ENCODE measurements at places on chromosomes 5 and 9. TPM values are rescaled to one million over a fixed set of nuclear protein-coding genes. Genes with fewer than 3 reads are reported as not detected.

DNA sequence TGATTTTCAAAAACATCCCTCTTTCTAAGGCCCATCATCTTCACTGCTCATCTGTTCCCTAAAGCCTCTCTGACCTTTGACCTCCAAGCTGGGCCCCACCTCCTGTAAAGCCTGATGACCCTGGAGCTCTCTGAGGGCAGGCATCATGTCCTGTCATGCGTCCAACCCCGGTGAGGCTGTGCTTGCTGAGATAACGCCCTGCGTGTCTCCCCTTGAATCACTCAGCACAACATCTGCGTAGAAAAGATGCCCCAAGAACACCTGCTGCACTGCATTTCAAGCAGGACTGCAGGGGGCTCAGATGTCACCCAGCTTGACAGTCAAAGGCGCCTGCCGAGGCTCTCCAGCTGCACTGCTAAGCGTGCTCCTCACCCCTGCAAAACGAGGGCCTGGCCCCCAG lies 78.0 kb downstream of the OTULIN start:
- no peaks in the 10 kb centered on the region for H3K27me3 ChIP-seq
- H3K36me3 ChIP-seq, result no peaks in the 10 kb centered on the region
- H3K27ac ChIP-seq, result peak overlapping the region; percentile 50
- peaks cover 37% of the 10 kb centered on the region for H3K4me1 ChIP-seq
- no peak for DNase-seq

GRCh38 chr5:95075111-95075510 lies 209.8 kb downstream of the MCTP1 start:
- H3K4me3 ChIP-seq, result no peak overlapping the region
- H3K27me3 ChIP-seq, result no peaks in the 10 kb centered on the region
- no peak for DNase-seq
- peaks cover 7% of the 10 kb centered on the region for H3K4me1 ChIP-seq
- no peak overlapping the region for H3K27ac ChIP-seq

- no peaks in the 10 kb centered on the region for H3K27me3 ChIP-seq
- no peak for DNase-seq
- peak overlapping the region; percentile 89 for H3K4me3 ChIP-seq
Observed at GRCh38 chr9:35757226-35757891, 3.3 kb upstream of the MSMP start.

DNA sequence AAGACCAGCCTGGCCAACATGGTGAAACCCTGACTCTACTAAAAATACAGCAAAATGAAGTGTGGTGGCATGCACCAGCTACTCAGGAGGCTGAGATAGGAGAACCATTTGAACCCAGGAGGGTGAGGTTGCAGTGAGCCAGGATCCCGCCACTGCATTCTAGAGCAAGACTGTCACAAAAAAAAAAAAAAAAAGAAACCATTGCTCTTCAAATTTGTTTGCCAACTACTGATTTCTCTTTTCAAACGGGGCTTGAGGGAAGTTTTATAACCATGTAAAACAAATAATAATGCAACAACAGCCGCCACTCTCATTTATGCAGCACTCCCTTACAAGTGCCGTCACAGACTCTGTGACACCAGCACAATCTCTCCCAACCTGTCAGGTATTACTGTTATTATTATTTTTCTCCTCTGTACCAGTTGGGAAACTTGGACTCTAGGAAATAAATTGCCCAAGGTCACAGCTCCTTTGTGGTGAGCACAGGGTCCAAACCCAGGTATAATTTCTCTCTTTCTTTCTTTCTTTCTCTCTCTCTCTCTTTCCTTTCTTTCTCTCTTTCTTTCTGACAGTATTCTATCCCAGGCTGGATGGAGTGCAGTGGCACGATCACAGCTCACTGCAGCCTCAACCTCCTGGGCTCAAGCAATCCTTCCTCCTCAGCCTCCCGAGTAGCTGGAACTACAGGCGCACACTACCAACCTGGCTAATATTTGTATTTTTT lies 25.4 kb downstream of the SERINC5 start:
- peak overlapping the region; percentile 95 for H3K27ac ChIP-seq
- H3K36me3 ChIP-seq, result peaks cover 5% of the 10 kb centered on the region
- H3K27me3 ChIP-seq, result no peaks in the 10 kb centered on the region
- no peak overlapping the region for H3K4me3 ChIP-seq

DNA sequence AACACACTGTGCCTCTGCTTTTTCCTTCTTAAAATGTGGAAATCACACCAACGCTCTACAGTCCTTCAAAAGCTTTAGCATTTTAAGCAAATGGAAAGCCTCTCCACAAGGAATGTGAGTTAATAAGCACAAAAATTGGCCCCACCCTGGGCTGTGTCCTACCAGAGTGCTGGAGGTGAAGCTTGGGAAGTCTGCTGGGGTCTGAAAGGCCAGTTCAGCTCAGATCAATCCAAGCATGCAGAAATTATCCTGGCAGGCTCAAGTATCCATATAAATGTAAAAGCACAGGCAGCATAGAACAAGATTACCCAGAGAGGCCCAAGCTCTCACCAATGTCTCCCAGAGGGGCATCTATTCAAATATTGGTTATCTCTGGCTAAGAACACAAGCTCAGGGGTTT lies 98.5 kb downstream of the ESM1 start:
- no peak overlapping the region for H3K27ac ChIP-seq
- H3K27me3 ChIP-seq, result peaks cover 51% of the 10 kb centered on the region
- H3K36me3 ChIP-seq, result peaks cover 23% of the 10 kb centered on the region
- H3K4me1 ChIP-seq, result peaks cover 18% of the 10 kb centered on the region
- no peak overlapping the region for H3K4me3 ChIP-seq
- DNase-seq, result no peak

GRCh38 chr5:89850513-89850865 lies 559.1 kb downstream of the CETN3 start:
- no peaks in the 10 kb centered on the region for H3K36me3 ChIP-seq
- H3K27ac ChIP-seq, result no peak overlapping the region
- no peaks in the 10 kb centered on the region for H3K27me3 ChIP-seq
- DNase-seq, result no peak
- H3K4me1 ChIP-seq, result peaks cover 43% of the 10 kb centered on the region

DNA sequence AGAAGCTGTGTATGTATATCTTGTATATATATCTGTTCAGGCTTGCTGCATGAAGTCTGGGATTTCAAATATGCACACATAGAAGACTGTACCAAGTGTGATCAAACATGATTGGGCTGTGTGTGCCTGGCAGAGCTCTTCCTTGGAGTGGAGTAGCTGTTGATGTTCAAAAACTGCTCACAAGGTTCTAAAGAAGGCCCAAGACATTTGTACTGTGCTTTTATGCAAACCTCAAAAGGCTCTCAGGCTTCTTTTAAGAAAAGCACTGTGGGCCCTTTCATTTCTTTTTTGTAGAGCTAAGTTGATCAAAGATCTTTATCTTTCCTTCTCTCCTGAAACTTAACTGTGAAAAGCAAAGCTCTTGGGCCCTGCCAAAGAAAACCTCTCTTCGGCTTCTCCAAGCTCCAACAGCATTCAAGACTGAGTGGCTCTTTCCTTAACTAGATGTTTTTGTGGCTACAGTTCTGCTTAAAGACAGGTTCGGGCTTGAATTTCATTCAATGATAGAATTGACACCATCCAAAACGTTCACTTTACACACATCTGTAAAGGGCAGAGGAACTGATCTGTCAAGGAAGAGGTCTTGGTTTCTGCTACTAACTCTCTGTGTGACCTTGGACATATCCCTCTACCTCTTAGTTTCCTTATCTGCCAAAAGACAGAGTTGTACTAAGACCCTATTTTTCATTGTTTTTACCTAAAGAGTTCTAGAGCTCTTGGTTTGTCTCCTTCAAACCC lies 105.8 kb upstream of the IL6ST start:
- DNase-seq, result no peak
- H3K36me3 ChIP-seq, result no peaks in the 10 kb centered on the region
- no peaks in the 10 kb centered on the region for H3K27me3 ChIP-seq
- no peak overlapping the region for H3K4me3 ChIP-seq

- peaks cover 34% of the 10 kb centered on the region for H3K4me1 ChIP-seq
- DNase-seq, result peak; percentile 69
- H3K36me3 ChIP-seq, result peaks cover 12% of the 10 kb centered on the region
Observed at GRCh38 chr5:42992088-42992879, 47.8 kb downstream of the ANXA2R start.

DNA sequence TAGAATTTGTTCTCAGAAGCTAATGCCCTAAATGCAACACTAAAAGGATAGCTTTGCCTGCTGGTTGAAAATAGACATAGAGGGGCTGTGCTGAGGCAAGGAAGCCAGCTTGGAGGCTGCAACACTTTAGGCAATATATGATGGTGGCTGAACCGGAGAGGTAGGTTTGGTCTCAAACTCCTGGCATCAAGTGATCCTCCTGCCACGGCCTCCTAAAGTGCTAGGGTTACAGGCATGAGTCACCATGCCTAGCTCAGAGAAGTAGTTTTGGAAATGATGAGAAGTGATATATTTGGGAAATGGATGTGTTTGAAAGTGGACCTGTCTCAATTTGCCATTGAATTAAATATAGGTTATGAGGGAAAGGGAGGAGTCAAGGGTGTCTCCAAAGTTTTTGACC lies 10.0 kb downstream of the DUSP1 start:
- peaks cover 22% of the 10 kb centered on the region for H3K27me3 ChIP-seq
- H3K4me3 ChIP-seq, result no peak overlapping the region
- peaks cover 22% of the 10 kb centered on the region for H3K4me1 ChIP-seq
- no peaks in the 10 kb centered on the region for H3K36me3 ChIP-seq

GRCh38 chr9:21265421-21266189 lies 25.8 kb upstream of the IFNA14 start:
- no peaks in the 10 kb centered on the region for H3K36me3 ChIP-seq
- no peak for DNase-seq
- peaks cover 94% of the 10 kb centered on the region for H3K27me3 ChIP-seq
- no peak overlapping the region for H3K27ac ChIP-seq
- no peak overlapping the region for H3K4me3 ChIP-seq

DNA sequence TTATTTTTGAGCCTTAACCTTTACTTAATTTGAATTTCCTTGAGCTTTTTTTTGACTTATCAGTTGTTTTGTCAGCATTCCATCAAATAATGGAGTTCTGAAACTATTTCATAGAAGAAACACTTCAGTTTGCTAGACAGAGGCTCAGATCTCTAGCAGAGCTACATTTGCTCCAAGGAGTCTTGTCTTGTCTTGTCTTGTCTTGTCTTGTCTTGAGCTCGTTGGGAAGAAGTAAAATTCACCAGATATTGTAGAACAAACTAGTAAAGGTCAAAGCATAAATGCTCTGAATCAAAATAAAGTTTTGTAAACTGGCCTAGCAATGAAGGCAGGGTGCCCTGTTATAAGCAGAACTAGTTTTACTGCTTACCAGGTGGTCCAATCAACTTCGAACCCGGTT lies 33.5 kb downstream of the RAB24 start:
- H3K27ac ChIP-seq, result peak overlapping the region; percentile 91
- no peaks in the 10 kb centered on the region for H3K27me3 ChIP-seq
- DNase-seq, result no peak

Gene LHX2
- total RNA-seq, result 0.50 TPM

GRCh38 chr9:75369989-75370388 lies 281.7 kb downstream of the OSTF1 start:
- H3K27ac ChIP-seq, result no peak overlapping the region
- no peak overlapping the region for H3K4me3 ChIP-seq
- H3K27me3 ChIP-seq, result no peaks in the 10 kb centered on the region
- no peaks in the 10 kb centered on the region for H3K4me1 ChIP-seq

GRCh38 chr5:71695595-71695994 lies 23.5 kb upstream of the CARTPT start:
- no peaks in the 10 kb centered on the region for H3K36me3 ChIP-seq
- peaks cover 30% of the 10 kb centered on the region for H3K4me1 ChIP-seq
- no peak overlapping the region for H3K27ac ChIP-seq
- H3K4me3 ChIP-seq, result no peak overlapping the region

GRCh38 chr5:143442385-143442784 lies 38.9 kb upstream of the NR3C1 start:
- H3K4me1 ChIP-seq, result peaks cover 14% of the 10 kb centered on the region
- no peak for DNase-seq
- H3K27me3 ChIP-seq, result no peaks in the 10 kb centered on the region
- H3K36me3 ChIP-seq, result no peaks in the 10 kb centered on the region
- no peak overlapping the region for H3K4me3 ChIP-seq
- H3K27ac ChIP-seq, result no peak overlapping the region

DNA sequence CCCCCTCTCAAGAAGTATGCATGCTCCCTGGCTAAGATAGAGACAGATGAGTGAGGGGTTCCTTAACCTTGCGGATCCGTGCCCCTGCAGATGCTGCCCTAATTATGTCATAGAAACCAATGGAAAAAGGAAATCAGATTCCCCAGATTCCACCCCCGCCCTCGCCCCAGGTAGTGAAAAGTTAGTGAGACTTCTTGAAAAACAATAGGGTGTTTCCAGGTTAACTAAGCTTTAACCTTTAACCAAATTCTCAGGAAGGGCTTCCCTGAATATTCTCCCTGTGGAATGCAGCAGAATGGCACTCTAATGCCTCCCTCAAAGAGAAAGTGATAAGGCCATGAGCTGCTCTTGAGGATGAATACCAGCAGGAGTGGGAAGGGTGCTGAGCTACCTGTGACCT lies 116.0 kb upstream of the RANBP3L start:
- peaks cover 79% of the 10 kb centered on the region for H3K27me3 ChIP-seq
- no peak overlapping the region for H3K4me3 ChIP-seq
- H3K27ac ChIP-seq, result no peak overlapping the region
- H3K4me1 ChIP-seq, result peaks cover 38% of the 10 kb centered on the region
- peak; percentile 77 for DNase-seq

DNA sequence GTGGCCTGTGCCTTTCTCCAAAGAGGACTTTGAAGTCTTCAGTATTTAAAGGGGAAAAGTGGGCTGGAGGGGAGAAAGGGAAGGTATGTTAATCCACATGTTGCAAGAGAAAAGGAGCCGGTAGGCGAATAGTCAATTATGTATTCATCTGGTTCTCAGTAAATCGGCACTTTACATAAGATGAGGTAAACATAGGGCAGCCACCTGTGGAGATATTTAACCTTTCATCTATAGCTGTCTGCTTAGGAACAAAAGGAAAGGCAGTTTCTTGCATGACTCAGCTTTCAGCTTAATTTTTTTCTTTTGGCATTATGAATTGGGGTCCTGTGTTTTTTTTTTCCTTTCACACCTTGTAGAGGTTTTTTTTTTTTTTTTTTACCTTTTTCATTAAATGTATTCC lies 42.2 kb downstream of the FGD3 start:
- peaks cover 67% of the 10 kb centered on the region for H3K4me1 ChIP-seq
- no peak overlapping the region for H3K4me3 ChIP-seq
- peaks cover 50% of the 10 kb centered on the region for H3K36me3 ChIP-seq

DNA sequence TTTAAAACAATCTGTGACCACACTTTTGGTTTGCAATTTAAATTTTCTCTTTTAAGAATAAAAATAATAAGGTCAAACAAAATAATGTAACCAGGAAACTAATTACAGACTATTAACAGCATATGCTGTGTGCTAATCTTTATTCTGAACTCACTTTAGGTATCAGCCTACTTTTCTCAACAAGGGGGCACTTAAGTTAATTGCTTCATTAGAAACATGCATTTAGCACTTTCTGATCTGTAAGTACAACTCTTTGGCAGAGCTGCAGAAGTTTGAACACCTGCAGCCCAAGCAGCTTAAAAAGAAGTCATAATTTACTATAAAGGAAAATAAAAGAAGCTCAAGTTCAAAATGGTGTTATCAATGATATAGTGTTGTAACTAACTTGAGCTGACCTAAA lies 21.7 kb downstream of the XRCC4 start:
- peaks cover 19% of the 10 kb centered on the region for H3K4me1 ChIP-seq
- no peak for DNase-seq
- no peak overlapping the region for H3K27ac ChIP-seq
- H3K4me3 ChIP-seq, result no peak overlapping the region
- H3K27me3 ChIP-seq, result no peaks in the 10 kb centered on the region
- H3K36me3 ChIP-seq, result peaks cover 9% of the 10 kb centered on the region
